NCI-H1694 (cell line): ENCODE measurements at places on chromosomes 1 and 21.

DNA sequence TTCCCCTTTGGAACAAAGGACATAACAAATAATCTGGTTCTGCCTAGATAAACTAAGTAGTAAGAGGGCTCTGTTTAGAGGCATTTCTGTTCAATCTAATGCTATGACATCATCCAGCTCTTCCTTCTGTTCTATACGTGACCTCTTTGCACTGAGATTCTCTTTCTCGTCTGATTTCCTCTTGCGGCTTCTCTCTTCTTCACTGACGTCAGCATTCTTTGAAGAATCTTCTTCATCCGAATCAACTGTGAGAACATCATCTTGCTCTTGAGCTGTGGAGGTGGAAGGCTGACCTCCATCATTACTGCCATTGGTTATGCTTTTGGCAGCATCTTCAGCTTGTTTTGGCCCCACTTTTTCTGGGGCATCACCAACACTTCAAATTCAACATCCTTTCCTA lies 130.4 kb downstream of the HS2ST1 start:
- DNase-seq, result no peak

GRCh38 chr1:191608367-191608766 lies 549.9 kb upstream of the RGS18 start:
- DNase-seq, result peak; percentile 19

- DNase-seq, result no peak
These were observed 5.0 kb downstream of the PPOX start for GRCh38 chr1:161171191-161171590.

- DNase-seq, result no peak
These were observed 9.3 kb upstream of the HES5 start for GRCh38 chr1:2539312-2539907.

GRCh38 chr21:32214654-32215305 lies 64.1 kb downstream of the MIS18A start:
- no peak for DNase-seq

- DNase-seq, result no peak
These were observed 92.9 kb upstream of the TSPAN2 start for GRCh38 chr1:115182012-115182715.

- DNase-seq, result no peak
These were observed 1.8 kb downstream of the ERRFI1 start for GRCh38 chr1:8024329-8024728.

GRCh38 chr1:30730346-30731108 lies 7.1 kb upstream of the MATN1 start:
- no peak for DNase-seq

DNA sequence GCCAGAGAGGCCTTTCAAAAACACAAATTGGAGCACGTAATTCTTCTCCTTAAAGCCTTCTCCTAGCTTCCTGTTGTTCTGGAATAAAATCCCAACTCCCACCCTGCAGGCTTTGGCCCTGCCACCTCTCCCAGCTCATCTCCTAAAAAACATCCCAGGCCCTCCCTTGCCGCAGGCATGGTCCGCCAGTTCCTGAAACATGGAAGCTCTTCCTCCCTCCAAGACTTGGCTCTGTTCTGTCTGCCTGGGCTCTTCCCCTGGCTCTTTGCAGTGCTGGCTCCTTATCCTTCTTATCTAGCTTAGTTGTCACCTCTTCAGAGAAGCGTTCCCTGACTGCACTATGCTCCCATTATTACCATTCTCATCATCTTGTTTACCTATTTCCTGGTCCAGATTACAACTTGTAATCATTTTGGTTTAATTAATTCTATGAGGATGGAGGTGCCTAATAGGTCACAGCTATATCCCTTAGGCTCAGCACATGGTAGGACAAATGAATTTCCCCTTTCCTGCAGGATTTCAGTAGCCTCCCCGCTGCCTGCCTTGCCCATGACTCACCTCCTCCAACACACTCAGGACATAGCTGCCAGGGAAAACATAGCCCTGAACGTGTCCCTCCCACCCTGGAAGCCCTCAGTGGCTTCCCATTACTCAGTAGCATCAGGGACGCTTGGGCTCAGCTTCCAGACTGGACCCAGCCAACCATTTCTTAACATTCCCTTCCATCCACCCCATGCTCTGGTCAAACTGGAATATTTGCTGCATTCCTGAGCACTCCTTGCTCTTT lies 15.7 kb upstream of the IGSF21 start:
- DNase-seq, result no peak

- DNase-seq, result no peak
These were observed 14.8 kb upstream of the ZDHHC18 start for GRCh38 chr1:26811708-26812107.

DNA sequence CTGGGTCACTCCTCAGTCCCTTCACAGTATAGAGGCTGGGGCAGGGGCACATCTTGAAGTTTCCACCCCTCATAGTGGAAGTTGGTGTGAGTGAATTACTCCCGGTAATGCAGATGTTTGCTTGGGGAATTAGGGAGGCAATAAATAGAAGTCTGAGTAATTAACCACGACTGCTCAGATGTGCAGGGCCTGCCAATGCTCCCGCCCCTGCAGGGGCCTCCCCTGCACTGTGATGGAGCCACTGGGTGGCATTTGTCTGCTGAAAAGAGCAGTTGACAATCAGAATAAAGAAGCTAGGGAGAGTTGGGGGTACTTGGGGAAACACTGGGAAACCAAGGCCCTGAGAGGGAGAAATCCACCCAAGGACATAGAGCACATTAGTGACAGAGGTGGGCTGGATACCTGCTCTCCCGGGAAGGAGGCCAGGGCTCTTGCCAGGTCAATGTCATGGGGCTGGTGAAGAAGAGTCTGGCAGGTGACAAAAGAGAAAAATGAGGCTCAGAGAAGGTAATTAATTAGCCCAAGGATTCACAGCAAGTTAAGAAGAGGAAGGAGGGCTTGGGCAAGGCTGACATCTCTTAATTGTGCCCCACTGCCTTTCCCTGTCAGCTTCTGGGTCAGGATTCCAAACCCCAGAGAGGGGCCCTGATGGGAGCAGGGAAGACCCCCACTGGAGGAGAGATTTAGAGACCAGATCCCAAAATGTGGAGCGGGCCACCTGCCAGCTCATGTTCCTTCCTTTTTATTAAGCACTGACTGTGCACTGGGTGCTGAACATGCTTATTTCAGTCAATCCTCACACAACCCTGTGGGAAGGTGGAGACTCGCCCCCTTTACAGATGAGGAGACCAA lies 436.2 kb downstream of the MATN1 start:
- DNase-seq, result no peak

DNA sequence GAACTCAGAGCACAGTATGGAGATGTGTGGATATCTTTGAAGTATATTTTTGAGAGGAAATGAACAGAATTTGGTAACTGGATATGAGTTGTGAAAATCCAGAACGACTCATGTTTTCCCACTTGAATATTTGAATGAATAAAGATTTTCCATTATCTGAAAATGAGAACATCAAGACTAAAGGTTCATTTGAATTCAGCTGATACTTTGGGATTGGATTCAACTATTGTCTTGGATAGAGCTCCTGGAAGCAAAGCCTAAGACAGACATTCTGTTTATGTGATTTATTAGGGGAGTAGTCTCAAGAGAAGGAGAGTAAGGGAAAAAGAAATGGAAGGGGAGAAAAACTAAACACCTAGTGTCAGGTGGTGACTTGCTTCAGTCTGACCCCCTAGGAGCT lies 256.0 kb upstream of the LYPLAL1 start:
- no peak for DNase-seq

- DNase-seq, result no peak
These were observed 34.8 kb downstream of the RIMS3 start for GRCh38 chr1:40630488-40631223.

- DNase-seq, result no peak
These were observed 86.8 kb downstream of the WLS start for GRCh38 chr1:68145418-68146126.

- DNase-seq, result no peak
These were observed 70.2 kb downstream of the SH3GLB1 start for GRCh38 chr1:86774305-86775295.

- DNase-seq, result no peak
These were observed 270.0 kb downstream of the AMY1C start for GRCh38 chr1:104019675-104020049.

GRCh38 chr1:99758073-99758511 lies 8.3 kb downstream of the FRRS1 start:
- no peak for DNase-seq

- no peak for DNase-seq
These were observed 332.4 kb downstream of the CAMTA1 start for GRCh38 chr1:7117399-7118281.

DNA sequence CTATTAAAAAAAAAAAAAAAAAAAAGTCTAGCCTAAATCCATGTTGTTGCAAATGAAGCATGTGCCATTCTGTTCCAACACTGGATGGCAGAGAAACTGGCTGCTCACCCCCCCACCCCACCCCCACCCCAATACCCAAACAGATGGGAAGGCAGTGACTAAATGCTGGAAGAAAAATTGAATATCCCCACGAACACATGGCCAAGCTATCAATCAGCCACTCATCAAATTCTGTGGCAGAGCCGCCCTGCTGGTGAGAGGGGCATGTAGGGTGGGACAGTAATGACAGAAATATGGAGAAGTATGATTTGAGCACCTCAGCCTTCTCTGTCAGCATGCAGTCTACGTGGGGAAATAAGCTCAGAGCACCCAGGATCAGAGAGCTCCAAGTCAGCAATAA lies 34.1 kb downstream of the OPTC start:
- peak; percentile 82 for DNase-seq

GRCh38 chr1:76254104-76255030 lies 179.8 kb downstream of the ST6GALNAC3 start:
- no peak for DNase-seq

DNA sequence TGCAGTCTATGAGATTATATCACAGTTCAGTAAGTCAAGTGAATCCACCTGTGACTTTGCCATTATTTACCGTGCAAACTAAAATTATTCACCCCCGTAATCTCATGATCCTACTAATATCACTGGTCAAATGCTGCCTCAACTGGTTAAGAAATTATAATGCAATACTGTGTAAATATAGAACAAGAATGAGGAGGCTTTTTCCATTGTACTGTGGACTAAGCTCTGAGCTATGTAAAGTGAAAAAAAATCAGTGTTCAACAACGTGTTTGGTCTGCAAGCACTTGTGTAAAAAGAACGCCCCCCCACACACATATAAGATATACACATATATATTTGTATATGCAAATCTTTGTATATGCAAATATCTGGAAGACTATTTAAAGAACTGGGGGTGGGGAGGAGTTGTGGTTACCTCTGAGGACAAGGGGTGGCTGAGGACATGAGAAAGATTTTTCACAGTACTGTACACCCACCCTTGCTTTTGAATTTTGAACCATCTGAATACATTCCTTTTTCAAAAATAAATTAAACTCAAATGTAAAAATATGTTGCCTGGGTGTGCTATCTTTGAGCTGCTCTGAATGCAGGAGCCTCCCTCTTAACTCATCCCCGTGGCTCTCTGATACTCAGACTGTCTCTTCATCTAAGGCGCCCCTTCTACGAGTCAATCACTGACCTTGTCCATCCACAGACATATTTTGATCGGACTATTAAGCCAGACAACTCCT lies 57.0 kb downstream of the PTP4A2 start:
- DNase-seq, result no peak

DNA sequence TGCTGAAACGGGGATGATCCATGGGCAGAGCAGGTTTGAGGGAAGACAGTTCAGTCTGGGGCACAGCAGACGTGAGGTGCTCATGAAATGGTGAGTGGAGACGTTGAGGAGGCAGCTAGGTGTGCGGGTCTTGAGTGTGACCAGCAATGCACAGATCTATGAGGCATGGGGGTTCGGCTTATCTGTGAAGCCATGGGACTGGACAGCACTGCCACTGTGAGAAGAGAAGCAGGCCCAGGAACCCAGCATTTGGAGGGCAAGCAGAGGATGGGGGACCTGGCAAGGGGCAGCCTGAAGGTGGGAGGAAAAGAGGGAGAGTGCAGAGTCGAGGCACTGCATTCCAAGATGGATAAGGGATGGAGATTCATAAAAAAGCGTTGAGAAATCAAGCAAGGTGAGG lies 8.0 kb downstream of the CSF1 start:
- DNase-seq, result no peak

- DNase-seq, result no peak
These were observed 1.3 kb upstream of the NPPB start for GRCh38 chr1:11860083-11860482.

DNA sequence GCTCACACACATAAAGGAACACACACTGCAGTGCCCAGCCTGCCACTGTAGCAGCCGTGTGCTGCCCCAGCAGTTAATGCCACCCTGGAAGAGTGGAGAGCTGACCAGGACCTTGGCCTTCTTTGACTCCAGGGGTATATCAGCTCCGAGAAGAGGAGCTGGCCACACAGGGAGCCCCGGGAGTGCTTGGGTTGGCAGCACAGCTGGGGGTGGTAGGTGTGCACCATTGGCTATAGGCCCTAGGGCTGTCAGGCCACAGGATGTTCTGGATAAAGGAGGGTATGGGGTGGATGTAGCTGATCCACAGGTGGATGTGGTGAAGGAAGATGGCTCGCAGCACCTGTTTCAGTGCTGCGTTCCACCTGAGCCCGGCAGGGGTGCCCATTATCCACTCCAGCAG lies 640.5 kb downstream of the PLPP3 start:
- no peak for DNase-seq

GRCh38 chr1:210898473-210898872 lies 235.5 kb downstream of the KCNH1 start:
- no peak for DNase-seq

DNA sequence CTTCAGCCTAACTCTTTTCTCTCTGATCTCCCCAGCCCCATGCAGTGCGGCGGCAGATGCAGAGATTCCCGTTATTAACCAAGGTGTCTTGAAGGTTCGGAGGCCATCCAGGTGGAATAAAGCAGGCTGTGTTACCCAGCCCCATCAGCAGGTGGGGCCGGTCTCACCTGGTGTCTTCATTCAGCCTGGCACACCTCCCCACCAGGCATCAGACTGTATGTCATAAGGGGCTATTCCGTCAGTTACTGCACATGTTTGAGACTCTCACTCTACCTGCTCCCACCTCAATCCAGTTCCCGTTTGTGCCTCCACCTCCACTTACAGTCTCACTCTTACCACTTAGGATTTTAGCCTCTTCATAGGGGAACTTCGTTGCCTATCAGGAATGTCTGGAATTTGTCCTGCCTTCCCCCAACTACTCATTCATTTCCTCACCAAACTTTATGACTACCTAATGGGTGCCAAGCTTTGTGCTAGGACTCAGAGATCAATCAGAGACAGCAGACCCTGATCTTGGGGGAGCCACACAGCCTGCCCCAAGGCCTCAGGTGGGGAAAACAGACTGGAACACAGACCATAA lies 170.2 kb downstream of the PLPP3 start:
- DNase-seq, result no peak

- no peak for DNase-seq
These were observed 767.7 kb upstream of the ADGRL2 start for GRCh38 chr1:81032973-81033425.

- no peak for DNase-seq
These were observed 38.6 kb upstream of the EPS8L3 start for GRCh38 chr1:109802136-109802900.

DNA sequence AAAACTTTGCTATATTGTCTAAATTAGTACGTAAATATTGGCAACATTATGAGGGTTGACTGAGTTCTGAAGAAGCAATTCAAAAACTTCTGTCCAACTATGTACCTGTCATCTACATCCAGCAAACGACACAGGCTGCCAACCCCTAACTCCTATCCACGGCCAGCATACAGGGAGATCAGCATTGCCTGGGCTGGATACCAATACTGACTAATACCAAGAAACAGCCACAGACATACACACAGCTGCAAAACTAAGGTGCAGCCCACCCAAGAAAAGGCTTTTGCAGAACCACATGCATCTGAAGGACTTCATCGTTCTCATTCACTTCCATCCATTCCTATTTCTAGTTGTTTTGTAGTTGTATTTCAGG lies 2.0 kb downstream of the KIAA0319L start:
- DNase-seq, result no peak

GRCh38 chr1:207423560-207424292 lies 30.4 kb upstream of the CR2 start:
- no peak for DNase-seq
